ENCODE measurements at places on chromosomes 4 and X.

- DNase-seq = no peak
Measured at GRCh38 chr4:72374159-72374558, 194.9 kb downstream of the ADAMTS3 start.

DNA sequence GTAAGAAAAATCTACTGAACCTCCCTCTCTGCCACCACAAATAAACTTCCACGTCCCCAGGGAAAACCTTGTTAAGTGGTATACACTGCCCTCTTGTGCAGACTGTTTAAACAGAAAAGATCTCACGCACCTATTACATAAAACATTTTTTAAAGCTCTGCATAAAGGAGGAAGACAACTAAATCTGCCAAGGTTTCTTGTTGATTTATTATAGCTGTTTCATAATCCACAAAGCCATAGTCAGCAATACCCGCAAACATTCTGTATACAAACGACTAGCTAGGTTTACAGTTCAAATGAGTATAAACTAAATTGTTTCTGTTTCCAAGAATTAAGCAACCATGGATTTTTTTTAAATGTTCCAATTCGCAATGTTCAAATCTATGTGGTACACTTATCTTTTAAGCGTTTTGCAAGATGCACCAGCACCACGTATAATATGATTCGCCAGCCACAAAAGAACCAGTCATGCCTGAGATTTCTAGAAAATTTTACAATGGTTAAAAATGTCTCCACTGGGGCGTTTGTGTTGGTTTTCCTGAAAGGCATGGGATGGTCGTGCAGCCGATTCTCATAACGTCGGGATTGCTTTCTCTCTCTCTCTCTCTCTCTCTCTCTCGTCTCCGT is 164.6 kb downstream of the PRKX start:
- no peak for DNase-seq

DNA sequence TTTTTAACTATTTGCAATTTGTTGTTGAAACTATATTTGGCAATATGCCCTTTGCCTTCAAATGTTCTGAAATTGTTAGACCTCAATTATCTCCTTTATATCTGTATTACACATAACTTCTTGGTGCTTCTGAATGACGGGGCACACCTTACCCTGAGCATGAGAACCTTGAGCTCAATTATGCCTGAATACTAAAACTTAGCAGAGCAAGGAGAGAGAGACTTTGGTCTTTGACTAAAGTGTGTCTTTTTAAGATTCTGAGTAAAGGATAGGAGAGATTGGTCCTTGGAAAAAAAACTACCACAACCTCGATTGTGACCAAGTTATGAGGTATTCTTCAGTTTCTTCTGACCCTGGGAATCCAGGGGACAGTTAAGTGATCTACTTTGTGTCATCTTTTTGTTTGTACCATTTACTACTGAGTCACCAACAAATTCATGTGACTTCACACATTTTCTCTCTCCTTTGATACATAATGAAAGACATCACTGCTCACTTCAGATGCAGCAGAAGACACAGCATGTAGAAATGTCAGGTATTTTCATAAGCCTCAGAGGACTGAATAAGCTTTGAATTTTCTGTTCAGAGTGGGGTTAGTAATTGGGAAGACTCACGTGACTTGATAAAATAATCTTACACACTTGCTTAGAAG is 51.4 kb downstream of the PTTG2 start:
- no peak for DNase-seq

DNA sequence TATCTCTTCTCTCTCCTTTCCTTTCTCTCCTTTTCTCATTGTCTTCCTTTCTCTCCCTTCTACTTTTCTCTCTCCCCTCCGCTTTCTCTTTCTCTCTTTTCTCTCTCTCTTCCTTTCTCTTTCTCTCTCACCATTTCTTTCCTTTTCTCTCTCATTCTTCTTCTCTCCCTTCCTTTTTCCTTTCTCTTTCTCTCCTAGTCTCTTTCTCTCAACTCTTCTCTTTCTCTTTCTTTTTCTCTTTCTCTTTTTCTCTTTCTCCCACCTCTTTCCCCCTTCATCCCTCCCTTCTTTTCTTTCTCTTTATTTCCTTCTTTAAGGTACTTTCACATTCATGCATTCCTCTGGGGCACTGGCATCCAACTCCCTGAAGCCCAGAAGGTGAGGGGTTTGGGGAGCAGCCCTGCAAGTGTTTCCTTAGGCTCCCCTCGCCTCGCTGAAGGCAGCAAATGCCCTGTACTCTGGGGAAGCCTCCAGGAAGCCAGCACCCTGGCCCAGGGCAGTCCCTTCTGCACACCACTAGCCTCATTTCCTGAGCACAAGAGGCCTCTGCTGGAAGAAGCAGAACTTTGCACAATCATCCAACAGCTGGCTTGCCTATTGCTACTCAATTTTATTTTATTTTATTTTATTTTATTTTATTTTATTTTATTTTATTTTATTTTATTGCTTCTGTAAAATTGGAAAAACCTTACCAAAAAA is 124.2 kb downstream of the NFKB1 start:
- peak; percentile 77 for DNase-seq

- no peak for DNase-seq
Measured at GRCh38 chr4:138334346-138335016, 92.3 kb upstream of the SLC7A11 start.

GRCh38 chr4:171588051-171588545 is 225.1 kb upstream of the GALNTL6 start:
- DNase-seq = no peak

- DNase-seq = peak; percentile 9
Measured at GRCh38 chr4:8427761-8428287, 12.7 kb downstream of the ACOX3 start.

DNA sequence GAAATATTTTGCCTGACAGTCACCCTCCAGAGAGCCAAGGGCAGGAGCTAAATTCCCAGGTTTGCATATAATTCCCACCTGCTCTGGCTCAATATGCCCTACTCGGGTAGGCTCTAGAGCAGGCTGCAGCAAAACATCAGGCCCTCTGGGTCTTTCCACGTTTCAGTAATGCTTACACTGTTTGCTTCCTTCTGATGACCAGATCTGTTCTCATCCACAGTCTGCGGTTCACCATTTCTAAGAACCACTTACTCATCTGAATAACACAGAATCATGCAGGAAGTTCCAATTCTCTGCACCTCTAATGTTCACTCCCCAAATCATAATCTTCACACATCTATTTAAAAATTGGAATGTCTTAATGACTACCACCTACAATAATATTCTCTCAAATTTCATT is 141.4 kb downstream of the PPP3CA start:
- peak; percentile 51 for DNase-seq

GRCh38 chr4:175509320-175509719 is 302.7 kb downstream of the GPM6A start:
- no peak for DNase-seq

Measured in activated CD4-positive, alpha-beta T cell treated with anti-CD3 and anti-CD28 coated beads for 48 hours (primary cell).